ENCODE measurements at places on chromosomes 2 and 18.

GRCh38 chr18:12995952-12996477 is 4.9 kb downstream of the CEP192 start:
- DNase-seq, result no peak

GRCh38 chr2:5937851-5938565 is 245.8 kb downstream of the SOX11 start:
- no peak for DNase-seq

GRCh38 chr2:164933671-164934189 is 21.6 kb downstream of the SLC38A11 start:
- no peak for DNase-seq

- no peak for DNase-seq
Observed at GRCh38 chr2:217878915-217879590, 123.7 kb downstream of the TNS1 start.

DNA sequence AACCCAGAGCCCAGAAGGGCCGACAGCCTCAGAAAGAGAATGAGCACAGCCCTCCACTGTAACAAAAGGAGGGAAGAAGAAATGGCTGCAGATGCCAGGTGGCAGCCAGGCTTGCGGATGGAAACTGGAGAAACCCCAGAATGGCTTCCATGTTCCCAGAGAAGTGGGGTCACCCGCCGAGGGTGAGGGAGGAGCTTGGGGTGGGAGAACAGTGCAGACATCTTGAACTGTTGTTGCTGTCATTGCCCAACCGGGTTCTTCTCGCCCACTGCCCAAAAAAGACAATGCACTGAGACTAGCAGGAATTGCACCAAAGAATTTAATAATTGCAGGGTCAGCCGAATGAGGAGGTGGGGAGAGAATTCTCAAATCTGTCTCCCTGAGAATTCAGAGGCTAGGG is 223.2 kb upstream of the RAB6C start:
- no peak for DNase-seq

- DNase-seq, result peak; percentile 40
Observed at GRCh38 chr2:236642584-236643291, 73.1 kb downstream of the ACKR3 start.

- no peak for DNase-seq
Observed at GRCh38 chr18:77111951-77112746, 20.4 kb downstream of the MBP start.

DNA sequence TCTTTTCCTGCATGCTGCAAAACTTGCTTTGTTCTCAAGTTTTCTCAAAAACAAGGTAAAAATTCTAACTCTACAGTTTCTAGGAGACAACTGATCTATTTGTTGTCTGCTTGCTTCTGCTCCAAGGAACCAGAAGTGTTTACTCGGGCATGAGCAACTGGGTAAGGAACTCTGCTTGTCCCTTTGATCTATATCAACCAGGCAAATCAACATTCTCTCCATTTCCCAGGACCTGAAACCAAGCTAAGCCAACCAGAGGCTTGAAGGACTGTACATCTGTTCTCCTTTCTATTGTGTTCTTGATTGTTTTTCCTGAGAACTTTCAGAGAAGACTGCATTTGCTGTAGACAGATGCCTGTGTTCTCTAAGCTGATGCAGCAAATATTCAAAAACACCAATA is 335.0 kb upstream of the KCNH7 start:
- no peak for DNase-seq

GRCh38 chr2:199144036-199144435 is 313.7 kb downstream of the SATB2 start:
- no peak for DNase-seq

DNA sequence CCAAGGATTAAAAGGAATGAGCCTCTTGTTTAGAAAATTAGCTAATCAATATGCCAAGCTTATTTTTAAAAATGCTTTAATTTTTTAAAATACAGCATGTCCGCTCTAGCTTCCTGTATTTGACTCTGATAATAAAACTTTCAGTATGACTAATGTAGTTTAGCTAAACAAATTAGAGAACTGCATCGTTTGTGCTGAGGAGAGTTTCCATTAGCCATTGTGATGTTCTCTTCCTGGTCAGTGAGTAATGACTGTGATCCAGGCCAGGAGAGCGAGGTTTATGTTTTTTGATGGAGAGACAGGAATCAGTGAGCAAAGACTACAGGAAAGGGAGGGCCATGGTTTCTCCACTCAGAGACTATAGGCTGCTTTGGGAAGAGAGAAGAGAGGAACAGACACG is 237.2 kb upstream of the ETAA1 start:
- peak; percentile 64 for DNase-seq

- no peak for DNase-seq
Observed at GRCh38 chr18:51801514-51801913, 538.5 kb upstream of the DCC start.

GRCh38 chr2:174591740-174592139 is 5.9 kb downstream of the WIPF1 start:
- DNase-seq, result no peak

- no peak for DNase-seq
Observed at GRCh38 chr2:65076345-65076710, 20.1 kb downstream of the CEP68 start.

GRCh38 chr2:240287011-240287410 is 146.6 kb upstream of the OTOS start:
- DNase-seq, result no peak

DNA sequence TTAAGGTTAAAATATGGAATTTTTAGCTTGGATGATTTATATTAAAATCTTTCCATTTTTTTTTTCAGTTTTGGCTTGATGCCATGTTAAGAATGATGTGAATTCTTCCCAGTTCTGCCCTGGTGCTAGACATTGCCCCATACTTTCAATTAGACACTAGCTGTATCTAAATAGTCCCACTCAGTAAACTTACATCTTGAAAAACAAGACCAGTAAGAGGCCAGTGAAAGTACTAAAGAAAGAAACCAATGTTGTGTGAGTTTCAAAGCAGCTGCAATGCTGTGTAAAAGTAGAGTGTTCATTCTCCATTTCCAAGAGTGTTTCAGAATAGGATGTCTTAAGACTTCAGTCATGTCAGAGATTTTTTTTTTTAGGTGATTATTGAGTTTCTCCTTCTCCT is 40.0 kb upstream of the CYBRD1 start:
- DNase-seq, result no peak

- DNase-seq, result no peak
Observed at GRCh38 chr2:127515383-127515915, 10.8 kb downstream of the IWS1 start.

GRCh38 chr2:155633060-155633839 is 699.3 kb downstream of the NR4A2 start:
- DNase-seq, result no peak

All from pulmonary artery endothelial cell (primary cell).